Activated naive CD8-positive, alpha-beta T cell treated with anti-CD3 and anti-CD28 coated beads for 36 hours (primary cell): ENCODE measurements at places on chromosomes 13 and 19. TPM values are rescaled to one million over a fixed set of nuclear protein-coding genes. Genes with fewer than 3 reads are reported as not detected.

DNA sequence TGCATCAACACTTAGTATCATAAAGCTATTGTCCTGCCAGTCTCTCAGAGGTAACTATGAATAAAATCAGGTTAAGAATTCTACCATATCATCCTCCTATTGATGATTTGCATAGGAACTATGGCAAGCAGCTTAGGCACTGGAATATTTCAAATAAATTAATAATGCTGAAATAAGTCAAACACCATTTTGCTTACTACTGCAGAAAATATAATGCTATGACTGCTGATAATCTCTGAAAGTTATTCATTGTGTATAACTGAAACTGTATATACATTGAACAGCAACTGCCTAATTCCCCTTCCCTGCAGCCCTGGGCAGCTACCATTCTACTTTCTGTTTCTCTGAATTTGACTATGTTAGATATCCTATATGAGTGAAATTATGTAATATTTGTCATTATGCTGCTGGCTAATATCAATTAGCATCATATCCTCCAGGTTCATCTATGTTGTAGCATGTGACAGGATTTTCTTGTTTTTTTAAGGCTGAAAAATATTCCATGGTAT is 318.8 kb upstream of the SGCG start:
- no peak for DNase-seq

GRCh38 chr19:495402-496111 is 729 bp upstream of the MADCAM1 start:
- DNase-seq, result peak; percentile 73

- DNase-seq, result no peak
These were observed 741.0 kb downstream of the UQCRFS1 start for GRCh38 chr19:28471731-28472510.

DNA sequence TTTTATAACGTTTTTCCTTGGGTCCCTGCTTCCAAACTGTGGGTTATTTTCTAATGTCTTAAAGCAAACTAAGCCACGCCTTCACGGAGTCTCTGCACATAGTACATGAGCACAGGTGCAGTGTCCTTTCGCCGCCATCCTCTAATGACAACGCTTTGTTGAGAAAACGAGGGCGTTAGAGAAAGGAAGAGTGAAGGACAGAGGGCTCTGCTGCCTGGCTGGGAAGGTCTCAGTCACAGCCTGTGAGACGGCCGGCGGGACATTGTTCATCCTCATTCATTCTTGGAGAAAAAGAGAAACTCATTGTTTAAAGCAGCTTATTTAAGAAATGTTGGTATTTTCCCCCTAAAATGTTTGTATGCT is 9.5 kb downstream of the IL17D start:
- DNase-seq, result no peak

The APOC4 gene
- not detected for total RNA-seq

The GRIK5 gene
- total RNA-seq, result 0.74 TPM

GRCh38 chr13:60435762-60436374 is 38.8 kb downstream of the TDRD3 start:
- DNase-seq, result no peak

- DNase-seq, result no peak
These were observed 146.8 kb downstream of the STK24 start for GRCh38 chr13:98429977-98430736.

DNA sequence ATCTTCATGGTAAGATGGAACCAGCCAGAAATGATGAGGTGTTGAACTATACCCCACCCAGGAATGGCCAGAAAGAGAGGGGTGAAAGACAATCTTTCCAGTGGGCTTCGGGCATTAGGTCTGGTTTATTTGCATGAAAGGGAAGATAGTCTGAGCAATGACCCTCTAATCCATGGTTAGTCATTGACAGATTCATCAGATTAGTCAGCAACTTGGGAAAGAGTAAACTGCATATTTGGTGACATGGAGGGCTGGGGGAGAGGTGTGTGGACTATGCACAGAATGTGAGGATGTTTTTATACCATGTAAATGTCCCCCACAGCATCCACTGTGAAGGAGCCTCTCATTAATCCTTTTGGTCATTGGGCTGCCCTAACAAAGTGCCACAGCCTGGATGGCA is 30.1 kb upstream of the USP12 start:
- no peak for DNase-seq

- no peak for DNase-seq
These were observed 126.5 kb downstream of the PIBF1 start for GRCh38 chr13:72908416-72908815.

DNA sequence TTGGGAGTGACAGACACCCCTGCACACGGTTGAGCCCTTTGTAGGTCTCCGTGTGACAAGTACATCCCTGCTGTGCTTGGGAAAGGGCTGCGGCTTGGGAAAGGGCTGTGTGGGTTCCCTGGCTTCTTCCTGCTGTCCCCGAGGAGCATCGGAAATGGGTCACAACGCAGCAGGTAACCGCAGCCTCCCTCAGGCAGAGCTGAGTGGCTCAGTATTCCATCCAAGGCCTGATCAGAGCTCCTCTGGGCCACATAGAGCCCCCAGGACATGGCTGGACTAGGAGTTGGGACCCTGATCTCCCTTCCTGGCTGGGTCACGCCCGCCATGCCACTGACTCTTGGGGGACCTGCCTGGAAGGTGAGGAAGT is 16.3 kb downstream of the TECR start:
- no peak for DNase-seq

The CRLF1 gene
- not detected for total RNA-seq

The ZNF723 gene
- total RNA-seq, result 0.14 TPM

DNA sequence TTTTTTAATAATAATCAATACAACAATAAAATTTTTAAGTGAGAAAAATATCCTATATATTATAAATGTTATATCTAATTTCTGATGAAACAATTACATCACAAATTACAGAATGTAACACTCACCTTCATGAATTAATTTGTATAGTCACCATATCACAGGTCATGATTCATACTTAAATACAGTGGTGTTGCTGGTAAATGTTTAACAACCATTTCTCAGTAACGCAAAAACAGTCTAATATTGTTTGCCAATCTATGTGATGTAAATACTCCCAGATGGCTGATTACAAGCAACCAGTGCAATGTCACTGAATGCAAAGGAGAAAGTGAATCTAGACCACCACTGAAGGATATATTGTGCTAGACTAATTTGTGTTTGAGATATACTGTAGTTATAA is 97.5 kb downstream of the DIAPH3 start:
- no peak for DNase-seq

DNA sequence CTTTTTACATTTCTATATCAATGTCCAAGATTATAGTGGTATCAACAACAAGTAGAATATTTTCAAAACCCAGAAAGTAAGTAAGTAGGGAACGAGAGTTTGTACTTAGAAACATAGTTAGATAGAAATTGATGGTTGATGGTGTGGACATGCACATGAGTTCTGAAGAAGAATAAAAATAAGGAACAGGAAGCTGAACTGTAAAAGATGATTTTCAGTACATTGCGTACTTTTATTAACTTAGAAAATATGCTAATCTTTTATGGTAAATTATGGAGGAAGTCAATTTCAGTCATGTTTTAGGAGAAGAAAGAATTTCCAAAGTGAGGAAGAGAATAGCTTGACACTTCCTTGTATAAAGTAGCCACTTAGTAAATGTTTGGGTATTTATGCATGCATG is 12.3 kb upstream of the GPR18 start:
- DNase-seq, result no peak

- DNase-seq, result no peak
These were observed 165.6 kb downstream of the EFNB2 start for GRCh38 chr13:106369858-106370257.

DNA sequence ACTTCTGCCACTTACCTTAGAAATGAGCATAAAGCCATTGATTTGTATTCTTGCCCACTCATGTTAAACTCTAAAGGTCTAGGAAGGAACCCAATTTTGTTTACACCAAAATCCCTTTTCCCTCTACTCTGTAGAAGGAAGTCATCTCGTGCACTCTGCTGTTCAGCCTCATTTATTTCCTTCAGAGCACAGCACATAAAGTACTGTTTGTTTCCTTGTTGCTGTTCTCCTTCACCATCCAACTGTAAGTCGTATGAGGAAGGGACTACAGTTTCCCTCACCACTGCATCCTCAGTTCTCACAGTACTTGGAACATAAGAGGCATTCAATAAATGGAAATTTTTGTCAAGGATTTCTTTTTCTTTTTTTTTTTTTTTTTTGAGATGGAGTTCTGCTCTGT is 24.6 kb downstream of the CDADC1 start:
- DNase-seq, result no peak

DNA sequence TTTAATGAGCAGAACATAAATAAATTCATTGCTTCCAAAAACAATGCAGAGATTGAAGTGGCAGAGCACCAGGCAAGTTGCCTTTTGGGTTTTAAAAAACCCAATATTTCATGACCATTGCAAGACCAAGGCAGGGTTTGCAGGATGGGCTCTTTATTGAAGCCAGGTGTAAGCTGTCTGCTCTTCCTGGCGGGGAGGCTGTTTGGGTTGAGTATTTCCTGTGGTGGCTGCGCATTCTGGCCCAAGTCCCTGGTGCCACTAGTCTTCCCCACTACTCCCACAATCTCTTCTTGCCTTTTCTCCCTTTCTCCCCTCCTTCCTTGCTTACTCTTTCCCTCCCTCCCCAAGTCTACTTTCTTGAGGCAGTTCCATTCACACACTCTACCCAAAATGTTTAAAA is 116.4 kb downstream of the AKAP11 start:
- no peak for DNase-seq

- no peak for DNase-seq
These were observed 86.7 kb upstream of the TNFSF11 start for GRCh38 chr13:42487221-42487620.

GRCh38 chr19:34662919-34663318 is 14.0 kb downstream of the SCGB2B2 start:
- peak; percentile 31 for DNase-seq
